ENCODE measurements at places on chromosomes 3 and 15.
A peak's percentile ranks its signal among the peaks of the same experiment; 100 is the strongest.

DNA sequence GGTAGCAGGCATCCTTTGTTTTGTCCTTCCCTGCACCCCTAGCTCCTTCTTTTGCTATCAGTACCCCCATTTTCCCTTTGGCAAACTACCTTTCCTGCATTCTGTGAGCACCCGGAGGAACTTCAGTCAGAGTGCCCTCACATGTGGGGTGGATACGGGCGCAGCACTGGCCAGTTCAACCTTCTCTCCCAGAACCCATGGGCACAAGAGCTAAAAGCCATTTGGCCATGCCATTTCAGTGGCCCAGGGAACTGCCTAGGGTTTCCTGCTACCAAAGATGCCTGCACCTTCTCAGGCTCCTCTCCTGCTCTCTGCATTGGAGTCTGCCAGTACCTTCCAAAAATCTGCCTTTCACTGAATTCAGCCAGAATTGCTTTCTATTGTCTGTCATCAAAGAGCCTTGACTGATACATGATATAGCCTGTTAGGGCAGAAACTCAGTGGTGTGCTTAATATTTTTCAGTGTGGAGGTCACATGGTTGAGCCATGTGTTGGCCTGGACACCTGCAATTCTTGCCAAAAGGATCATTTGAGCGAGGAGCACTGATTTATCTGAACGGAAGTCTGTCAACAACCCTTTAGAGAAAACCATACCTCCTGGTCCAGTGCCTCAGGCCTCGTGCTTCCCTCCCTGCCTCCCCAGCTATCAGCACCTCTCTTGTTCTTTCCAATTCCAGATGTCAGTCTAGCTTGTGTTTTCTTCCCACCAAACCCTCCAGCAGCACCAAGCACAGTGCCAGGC is 27.0 kb upstream of the HHATL start:
- DNase-seq: no peak

GRCh38 chr15:58247855-58248842 is 110.0 kb downstream of the AQP9 start:
- DNase-seq: no peak

DNA sequence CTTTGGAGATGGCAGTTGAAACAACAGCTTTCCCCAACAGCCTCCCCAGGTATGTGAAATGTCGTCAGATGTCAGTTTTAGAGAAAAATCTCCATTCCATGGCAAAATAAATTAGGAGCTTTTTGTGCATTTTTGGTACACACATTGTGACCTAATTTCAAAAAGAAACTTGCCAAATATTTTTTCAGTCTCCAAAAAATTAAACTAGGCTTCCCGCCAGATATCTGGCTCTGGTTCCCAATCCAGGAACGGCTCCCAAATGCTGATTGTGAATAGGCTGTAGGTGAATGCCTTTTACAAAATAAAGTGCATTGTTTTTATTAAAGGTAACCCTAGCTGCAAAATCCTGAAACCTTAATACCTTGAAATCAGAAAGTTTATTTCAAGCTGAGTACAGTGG is 10.9 kb downstream of the KCNAB1 start:
- DNase-seq: no peak

DNA sequence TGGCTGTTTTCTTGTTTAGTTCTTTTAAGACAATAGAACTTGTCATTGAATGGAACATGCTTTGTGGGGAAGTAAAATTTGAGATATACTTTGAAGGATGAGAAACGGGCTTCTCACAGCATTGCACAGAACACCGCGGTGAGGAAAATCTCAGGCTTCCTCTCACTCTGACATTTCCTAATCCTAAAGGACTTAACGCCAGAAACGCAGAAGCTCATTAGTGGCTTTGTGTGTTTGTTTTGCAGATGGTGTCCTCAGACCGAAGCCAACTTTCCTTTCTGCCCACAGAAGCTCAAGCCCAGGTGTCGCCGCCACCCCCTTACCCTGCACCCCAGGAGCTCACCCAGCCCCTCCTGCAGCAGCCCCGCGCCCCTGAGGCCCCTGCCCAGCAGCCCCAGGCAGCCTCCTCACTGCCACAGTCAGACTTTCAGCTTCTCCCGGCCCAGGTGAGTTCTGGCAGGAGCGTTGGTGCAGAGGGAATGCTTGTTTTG is 78.9 kb upstream of the BLM start:
- DNase-seq: no peak

DNA sequence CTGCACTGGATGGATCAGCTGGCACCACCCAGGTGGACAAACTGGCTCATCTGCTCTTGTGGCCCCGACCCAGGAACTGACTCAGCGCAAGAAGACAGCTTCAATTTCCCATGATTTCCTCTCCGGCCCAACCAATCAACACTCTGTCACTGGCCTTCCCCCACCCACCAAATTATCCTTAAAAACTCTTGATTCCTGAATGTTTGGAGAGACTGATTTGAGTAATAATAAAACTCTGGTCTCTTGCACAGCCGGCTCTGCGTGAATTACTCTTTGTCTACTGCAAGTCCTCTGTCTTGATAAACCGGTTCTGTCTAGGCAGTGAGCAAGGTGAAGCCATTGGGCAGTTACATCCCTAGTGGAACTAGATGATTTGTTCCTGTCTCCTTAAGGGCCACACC is 16.1 kb downstream of the BDH1 start:
- peak; percentile 34 for DNase-seq

GRCh38 chr3:192253138-192253887 is 474.0 kb downstream of the FGF12 start:
- DNase-seq: no peak

- DNase-seq: no peak
Measured at GRCh38 chr3:85495602-85496001, 536.8 kb downstream of the CADM2 start.

DNA sequence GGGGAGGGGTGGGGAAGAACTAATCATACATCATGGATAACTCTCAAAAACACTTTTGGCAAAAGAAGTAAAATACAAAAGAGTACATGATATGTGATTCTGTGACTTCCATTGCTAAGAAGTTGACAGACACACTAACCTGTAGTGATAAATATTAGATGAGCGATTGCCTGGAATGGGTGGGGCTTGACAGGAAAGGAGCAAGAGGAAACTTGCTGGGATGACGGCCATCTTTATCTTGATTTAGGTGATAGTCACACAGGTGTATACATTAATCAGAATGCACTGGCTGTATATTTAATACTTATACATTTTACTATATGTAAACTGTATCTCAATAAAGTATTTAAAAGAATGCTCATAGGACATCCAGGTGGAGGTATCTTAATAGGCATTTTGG is 13.1 kb downstream of the PARL start:
- no peak for DNase-seq
